ENCODE measurements at places on chromosomes 16 and 17. TPM values are rescaled to one million over a fixed set of nuclear protein-coding genes. Genes with fewer than 3 reads are reported as not detected.

GRCh38 chr17:6577686-6578263, 21.4 kb upstream of the PITPNM3 start:
- no peak overlapping the region for H3K27ac ChIP-seq
- no peaks in the 10 kb centered on the region for H3K27me3 ChIP-seq
- peaks cover 15% of the 10 kb centered on the region for H3K4me1 ChIP-seq
- H3K4me3 ChIP-seq = no peak overlapping the region
- no peak for DNase-seq
- peaks cover 9% of the 10 kb centered on the region for H3K36me3 ChIP-seq

GRCh38 chr17:40535924-40536294, 29.4 kb downstream of the CCR7 start:
- no peak overlapping the region for H3K4me3 ChIP-seq
- no peak overlapping the region for H3K27ac ChIP-seq

DNA sequence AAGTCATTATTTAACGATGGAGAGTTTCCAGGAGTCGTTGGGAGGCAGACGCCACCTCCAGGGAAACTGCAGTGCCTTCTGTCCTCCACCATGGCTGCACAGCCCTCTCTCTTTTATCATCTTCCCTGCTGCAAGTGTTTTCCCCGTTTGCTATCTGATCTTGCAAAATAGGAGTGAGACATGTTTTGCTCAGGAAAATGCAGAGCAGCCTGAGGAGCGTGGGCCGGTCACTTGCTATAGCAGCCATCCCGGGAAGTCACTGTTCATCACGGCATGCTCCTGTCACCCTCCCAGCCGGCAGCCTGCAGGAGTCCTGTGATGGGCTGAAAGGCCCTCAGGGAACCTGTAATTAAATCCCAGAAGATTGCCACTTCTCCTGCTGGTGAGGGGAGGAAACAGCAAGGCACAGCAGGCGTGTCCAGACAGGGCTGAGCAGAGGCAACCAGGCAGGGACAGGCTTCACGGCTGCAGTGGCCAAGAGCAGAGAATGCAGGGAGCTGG, 143.1 kb downstream of the GSG1L start:
- H3K27ac ChIP-seq = no peak overlapping the region
- peaks cover 46% of the 10 kb centered on the region for H3K27me3 ChIP-seq
- H3K36me3 ChIP-seq = no peaks in the 10 kb centered on the region

DNA sequence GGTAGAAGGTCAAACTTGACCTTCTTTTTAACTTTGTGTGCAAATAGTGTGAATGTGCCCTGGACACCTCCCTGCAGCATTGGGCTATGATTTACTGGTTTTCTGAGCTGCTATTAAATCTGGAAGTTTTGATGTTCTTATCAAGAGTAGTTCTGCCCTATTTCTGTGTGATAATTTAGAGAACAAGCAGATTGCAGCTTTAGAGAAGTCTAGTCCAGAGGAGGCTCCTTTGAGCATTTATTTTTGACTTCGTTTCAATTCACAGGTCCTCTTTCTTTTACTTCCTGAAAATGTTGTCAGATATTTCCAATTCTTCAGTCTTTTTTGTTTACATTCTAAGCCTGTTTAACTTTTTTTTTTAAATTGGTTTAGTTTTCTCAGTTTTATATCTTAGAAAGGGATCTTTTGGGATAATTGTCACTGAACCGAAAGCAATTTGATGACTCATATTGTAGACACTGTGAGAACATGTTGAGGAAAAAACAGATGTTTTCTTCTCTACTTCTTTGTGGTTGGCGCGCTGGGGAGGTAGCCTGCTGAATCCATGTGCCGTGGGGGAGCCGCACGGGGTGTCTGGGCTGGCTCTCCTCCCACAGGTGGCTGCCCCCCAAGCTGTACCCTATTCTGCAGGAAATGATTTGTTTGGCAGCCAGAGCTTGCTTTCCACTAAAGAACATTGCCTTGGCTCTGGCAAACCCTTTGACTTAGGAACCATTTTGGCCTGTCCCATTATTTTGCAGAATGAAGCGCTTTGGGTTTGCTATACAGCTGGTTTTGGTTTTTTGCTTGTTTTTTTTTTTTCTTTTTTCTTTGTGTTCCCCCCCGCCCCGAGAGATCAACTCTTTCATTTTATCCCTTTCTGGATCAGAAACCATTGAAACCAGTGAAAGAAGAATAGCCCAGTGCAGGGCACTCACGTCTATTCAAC, 53.4 kb downstream of the MFSD11 start:
- no peak overlapping the region for H3K27ac ChIP-seq
- DNase-seq = peak; percentile 63
- H3K4me3 ChIP-seq = peak overlapping the region; percentile 2
- no peaks in the 10 kb centered on the region for H3K36me3 ChIP-seq

- H3K27me3 ChIP-seq = no peaks in the 10 kb centered on the region
- H3K27ac ChIP-seq = no peak overlapping the region
- DNase-seq = no peak
- H3K4me3 ChIP-seq = no peak overlapping the region
- H3K36me3 ChIP-seq = no peaks in the 10 kb centered on the region
- peaks cover 42% of the 10 kb centered on the region for H3K4me1 ChIP-seq
These were observed 11.3 kb upstream of the UBALD2 start for GRCh38 chr17:76253841-76254240.

GRCh38 chr17:65219124-65219523, 82.0 kb downstream of the RGS9 start:
- no peak overlapping the region for H3K4me3 ChIP-seq
- H3K27ac ChIP-seq = no peak overlapping the region
- H3K4me1 ChIP-seq = no peaks in the 10 kb centered on the region
- H3K27me3 ChIP-seq = peaks cover 11% of the 10 kb centered on the region
- DNase-seq = no peak

DNA sequence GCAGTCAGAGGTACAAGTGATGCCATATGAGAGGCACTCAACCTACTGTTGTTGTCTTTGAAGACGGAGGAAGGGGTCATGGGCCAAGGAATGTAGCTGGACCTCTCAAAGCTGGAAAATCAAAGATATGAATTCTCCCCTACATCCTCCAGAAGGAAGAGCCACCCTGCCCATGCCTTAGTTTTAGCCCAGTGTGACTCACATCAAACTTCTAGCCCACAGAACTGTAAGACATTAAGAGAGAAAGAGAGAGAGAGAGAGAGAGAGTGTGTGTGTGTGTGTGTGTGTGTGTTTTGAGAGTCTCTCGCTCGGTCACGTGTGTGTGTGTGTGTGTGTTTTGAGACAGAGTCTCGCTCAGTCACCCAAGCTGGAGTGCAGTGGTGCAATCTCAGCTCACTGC, 87.1 kb downstream of the STX8 start:
- no peaks in the 10 kb centered on the region for H3K4me1 ChIP-seq
- H3K4me3 ChIP-seq = no peak overlapping the region
- no peaks in the 10 kb centered on the region for H3K27me3 ChIP-seq
- peaks cover 27% of the 10 kb centered on the region for H3K36me3 ChIP-seq
- DNase-seq = no peak

GRCh38 chr16:13606804-13607203, 313.1 kb upstream of the ERCC4 start:
- no peaks in the 10 kb centered on the region for H3K4me1 ChIP-seq
- no peaks in the 10 kb centered on the region for H3K27me3 ChIP-seq
- H3K27ac ChIP-seq = no peak overlapping the region
- no peak for DNase-seq

- no peak for DNase-seq
- no peaks in the 10 kb centered on the region for H3K36me3 ChIP-seq
- no peak overlapping the region for H3K4me3 ChIP-seq
- peaks cover 10% of the 10 kb centered on the region for H3K4me1 ChIP-seq
- peaks cover 59% of the 10 kb centered on the region for H3K27me3 ChIP-seq
These were observed 3.2 kb downstream of the NTN1 start for GRCh38 chr17:9024497-9024896.

GRCh38 chr16:55559233-55559632, 7.3 kb upstream of the CAPNS2 start:
- H3K27ac ChIP-seq = no peak overlapping the region
- no peak overlapping the region for H3K4me3 ChIP-seq
- H3K27me3 ChIP-seq = peaks cover 14% of the 10 kb centered on the region
- H3K4me1 ChIP-seq = no peaks in the 10 kb centered on the region
- no peak for DNase-seq
- H3K36me3 ChIP-seq = no peaks in the 10 kb centered on the region

- H3K27ac ChIP-seq = no peak overlapping the region
- no peaks in the 10 kb centered on the region for H3K36me3 ChIP-seq
- H3K27me3 ChIP-seq = peaks cover 2% of the 10 kb centered on the region
- no peak overlapping the region for H3K4me3 ChIP-seq
- no peak for DNase-seq
These were observed 55.9 kb downstream of the C17orf67 start for GRCh38 chr17:56777859-56778258.

GRCh38 chr16:90078579-90078895, 1.4 kb upstream of the PRDM7 start:
- no peak overlapping the region for H3K4me3 ChIP-seq
- no peaks in the 10 kb centered on the region for H3K36me3 ChIP-seq
- peaks cover 4% of the 10 kb centered on the region for H3K27me3 ChIP-seq
- no peak for DNase-seq
- H3K27ac ChIP-seq = no peak overlapping the region

DNA sequence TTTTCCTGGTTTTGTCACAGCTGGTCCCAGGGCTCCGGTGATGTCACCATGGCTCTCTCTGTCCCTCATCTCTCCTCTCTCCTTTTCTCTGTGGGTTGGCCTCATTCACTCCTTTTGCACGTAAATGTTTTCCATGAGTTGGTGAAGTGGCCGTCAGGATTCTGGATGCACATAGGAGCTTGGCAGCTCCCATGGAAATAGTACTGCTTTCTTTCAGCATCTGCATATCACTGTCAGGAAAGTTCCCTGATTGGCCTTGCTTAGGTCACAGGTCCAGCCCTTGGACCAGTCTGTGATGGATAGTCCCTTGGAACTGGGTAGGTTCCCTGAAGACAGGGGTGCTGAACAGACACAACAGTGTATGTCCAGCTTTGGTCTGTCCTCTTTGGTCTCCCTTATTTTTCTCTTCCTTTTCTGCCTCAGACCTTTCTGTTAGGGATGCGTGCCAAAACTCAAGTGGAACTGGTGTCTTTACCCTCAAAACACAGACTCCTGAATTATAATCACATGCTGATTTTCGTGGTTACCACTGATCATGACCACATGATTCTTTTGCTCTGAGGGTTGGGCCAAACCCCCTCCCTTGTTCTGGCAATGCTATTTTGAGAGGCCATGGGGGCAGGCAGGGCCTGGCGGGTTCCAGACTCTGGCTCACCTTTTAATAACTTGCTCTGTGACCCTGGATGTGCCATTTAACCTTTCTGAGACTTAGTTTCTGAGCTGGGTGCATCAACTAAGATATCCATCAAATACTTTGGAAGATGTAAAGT, 99.0 kb downstream of the MSI2 start:
- no peaks in the 10 kb centered on the region for H3K27me3 ChIP-seq
- no peak for DNase-seq
- H3K27ac ChIP-seq = no peak overlapping the region

- H3K4me3 ChIP-seq = no peak overlapping the region
- H3K27ac ChIP-seq = no peak overlapping the region
- H3K27me3 ChIP-seq = peaks cover 3% of the 10 kb centered on the region
These were observed 6.3 kb upstream of the NETO2 start for GRCh38 chr16:47150067-47150466.

GRCh38 chr16:27351989-27352388, 38.2 kb downstream of the IL4R start:
- H3K27me3 ChIP-seq = no peaks in the 10 kb centered on the region
- DNase-seq = no peak
- H3K4me3 ChIP-seq = no peak overlapping the region

DNA sequence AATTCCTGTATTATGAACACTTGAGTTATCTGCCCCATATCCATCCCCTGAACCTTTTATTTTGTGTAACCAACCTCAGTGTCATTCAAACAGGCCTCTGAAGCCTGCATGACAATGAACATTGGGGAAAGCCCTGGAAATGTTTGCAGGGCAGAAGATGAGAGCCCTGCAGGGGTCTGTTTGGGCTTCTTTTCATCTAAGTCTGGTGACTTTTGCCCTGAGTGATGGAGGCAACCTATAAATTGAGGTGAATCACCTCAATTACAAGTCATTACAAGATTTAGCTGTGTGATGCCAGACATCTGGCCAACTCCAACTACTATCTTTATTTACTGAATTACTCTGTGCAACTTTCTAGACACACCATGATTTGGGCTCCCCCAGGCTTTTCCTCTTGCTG, 189.2 kb downstream of the MAF start:
- peaks cover 34% of the 10 kb centered on the region for H3K4me1 ChIP-seq
- peak; percentile 40 for DNase-seq
- no peaks in the 10 kb centered on the region for H3K27me3 ChIP-seq
- no peak overlapping the region for H3K4me3 ChIP-seq

DNA sequence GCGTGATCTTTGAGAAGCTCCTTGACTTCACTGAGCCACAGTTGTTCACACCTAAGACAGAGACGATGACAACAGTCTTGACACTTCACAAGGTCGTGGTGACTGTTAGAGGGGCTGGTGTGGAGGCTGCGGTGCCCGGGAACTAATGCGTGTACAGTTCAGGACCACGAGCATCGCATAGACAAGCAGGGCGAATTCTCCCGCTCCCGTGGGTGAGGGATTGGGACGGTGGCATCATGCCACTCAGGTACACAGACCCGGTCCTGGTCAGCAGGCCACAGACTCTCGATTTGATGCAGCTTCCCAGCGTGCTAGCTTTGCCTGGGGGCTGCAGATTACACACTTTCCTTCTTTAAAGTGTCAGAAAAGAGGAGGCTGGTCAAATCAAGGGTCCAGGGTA, 24.7 kb downstream of the CEP295NL start:
- DNase-seq = no peak
- H3K4me3 ChIP-seq = no peak overlapping the region
- H3K4me1 ChIP-seq = peaks cover 14% of the 10 kb centered on the region
- H3K36me3 ChIP-seq = no peaks in the 10 kb centered on the region
- no peak overlapping the region for H3K27ac ChIP-seq

DNA sequence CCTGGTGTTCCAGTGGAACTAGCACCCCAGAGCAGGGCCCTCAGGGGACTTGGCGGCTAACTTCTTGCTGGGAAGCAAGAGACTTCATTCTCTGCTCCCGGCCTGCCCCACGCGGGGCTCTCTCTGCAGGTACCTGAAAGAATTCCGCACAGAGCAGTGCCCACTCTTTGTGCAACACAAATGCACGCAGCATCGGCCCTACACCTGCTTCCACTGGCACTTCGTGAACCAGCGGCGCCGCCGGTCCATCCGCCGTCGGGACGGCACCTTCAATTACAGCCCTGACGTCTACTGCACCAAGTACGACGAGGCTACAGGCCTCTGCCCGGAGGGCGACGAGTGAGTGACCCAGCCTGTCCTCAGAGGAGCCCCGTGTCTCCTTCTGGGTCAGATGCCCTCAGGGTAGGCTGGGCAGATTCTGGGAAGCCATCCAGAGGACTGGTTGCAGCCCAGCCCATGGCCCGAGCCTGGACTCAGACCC, 25.1 kb downstream of the UNK start:
- peaks cover 8% of the 10 kb centered on the region for H3K36me3 ChIP-seq
- no peak overlapping the region for H3K27ac ChIP-seq
- H3K4me1 ChIP-seq = peaks cover 7% of the 10 kb centered on the region
- no peaks in the 10 kb centered on the region for H3K27me3 ChIP-seq

TBC1D3I gene
- not detected for total RNA-seq

PDE6G gene
- 1.1 TPM for total RNA-seq

RHBDL1 gene
- total RNA-seq = 0.57 TPM

TRPV2 gene
- 50.6 TPM for total RNA-seq

SLC5A10 gene
- not detected for total RNA-seq
